NCI-H2107 (cell line): ENCODE measurements at places on chromosomes 1 and 21.

- no peak for DNase-seq
These were observed 60.6 kb downstream of the AK4 start for GRCh38 chr1:65208563-65208973.

- no peak for DNase-seq
These were observed 28.1 kb downstream of the TSHB start for GRCh38 chr1:115057661-115058254.

DNA sequence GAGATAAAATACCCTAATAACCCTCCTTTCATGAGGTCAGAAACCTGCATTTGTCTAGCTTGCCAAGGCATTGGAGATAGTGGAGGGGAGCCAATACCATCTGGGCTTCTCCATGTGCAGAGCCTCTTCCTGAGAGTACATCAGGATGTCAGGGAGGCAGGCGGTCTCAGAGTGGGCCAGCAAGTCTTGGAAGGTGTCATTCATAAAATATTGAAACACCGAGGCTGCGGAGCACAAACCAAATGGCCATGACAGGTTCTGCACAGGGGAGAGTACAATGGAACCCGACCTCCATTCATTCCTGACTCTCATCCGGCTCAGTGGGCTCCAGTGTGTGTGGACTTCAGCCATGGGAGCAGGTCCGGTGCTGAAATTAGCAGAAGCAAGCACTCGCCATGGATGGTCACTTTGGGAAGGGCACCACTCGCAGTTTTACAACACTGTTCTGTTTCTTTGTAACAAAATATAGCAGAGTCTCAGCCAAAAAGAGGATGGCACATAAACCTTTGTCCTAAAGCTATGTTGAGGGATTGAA is 446.6 kb downstream of the SIPA1L2 start:
- no peak for DNase-seq

DNA sequence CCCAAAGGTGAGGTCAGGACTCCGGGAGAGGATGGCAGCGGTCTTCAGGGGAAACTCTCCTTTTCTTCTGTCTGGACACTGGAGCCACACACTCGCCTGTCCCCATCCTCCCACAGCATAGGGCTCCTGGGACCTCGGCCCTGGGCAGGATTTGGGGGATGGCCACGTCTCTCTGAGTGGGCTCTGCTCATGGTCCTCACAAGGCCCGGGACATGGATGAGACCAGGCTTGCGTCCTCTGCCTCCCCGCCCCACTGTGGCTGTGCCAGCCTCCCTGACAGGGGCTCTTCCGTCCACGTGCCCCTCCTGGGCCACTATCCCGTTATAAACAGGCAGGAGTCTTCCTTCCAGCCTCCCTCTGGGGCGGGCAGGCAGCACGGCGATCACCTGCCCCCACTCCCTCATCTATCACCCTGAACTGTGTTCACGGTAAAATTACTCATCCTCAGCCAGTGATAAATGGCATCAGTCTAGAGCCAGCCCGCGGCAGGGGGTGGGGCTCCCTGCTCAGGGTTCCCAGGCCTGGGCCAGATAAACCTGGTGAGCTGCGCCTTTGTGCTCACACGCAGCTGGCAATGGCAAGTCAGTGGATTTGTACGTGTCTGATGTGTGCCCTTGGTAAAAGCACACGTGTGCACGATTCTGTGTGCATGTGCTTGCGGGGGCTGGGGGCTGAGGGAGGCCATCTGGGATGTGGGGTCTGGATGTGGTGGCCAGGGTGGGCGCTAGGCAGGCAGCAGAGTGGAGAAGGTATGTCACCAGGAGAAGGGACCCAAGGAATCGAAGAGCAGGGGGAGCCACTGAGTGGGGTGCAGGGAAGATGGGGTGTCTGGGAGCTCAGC is 12.6 kb upstream of the SAMD11 start:
- DNase-seq = no peak

DNA sequence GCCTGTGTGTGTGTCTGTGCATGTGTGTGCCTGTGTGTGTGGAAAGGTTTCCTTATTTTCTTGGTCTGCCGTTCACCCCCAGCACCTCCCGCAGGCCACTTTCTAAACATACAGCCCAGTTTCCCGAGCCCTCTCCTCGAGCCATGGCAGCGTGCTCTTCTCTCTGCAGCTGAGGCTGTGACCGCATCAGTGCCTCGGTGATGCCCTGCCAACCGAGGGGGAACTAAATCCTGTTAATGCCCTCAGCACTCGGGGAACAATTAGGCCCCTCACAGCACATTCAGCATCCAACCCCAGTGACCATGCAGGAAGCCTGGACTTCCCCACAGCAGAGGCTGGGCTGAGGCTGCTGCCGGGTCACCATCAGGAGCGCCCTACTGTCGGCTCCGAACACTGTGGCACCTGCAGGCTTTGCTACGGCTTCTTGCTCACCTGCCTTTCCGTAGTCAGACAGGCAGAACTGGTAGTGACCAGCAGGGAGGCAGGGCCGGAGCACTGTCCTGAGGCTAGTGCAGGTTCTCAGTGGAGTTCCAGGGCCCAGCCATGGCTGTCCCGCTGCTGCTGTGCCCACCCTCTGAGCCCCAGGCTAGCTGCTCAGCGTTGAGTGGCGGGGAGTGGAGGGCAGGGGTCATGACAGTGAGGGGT is 8.1 kb downstream of the GPR137B start:
- DNase-seq = no peak

GRCh38 chr1:6425658-6426057 is 1.1 kb downstream of the ESPN start:
- DNase-seq = no peak

DNA sequence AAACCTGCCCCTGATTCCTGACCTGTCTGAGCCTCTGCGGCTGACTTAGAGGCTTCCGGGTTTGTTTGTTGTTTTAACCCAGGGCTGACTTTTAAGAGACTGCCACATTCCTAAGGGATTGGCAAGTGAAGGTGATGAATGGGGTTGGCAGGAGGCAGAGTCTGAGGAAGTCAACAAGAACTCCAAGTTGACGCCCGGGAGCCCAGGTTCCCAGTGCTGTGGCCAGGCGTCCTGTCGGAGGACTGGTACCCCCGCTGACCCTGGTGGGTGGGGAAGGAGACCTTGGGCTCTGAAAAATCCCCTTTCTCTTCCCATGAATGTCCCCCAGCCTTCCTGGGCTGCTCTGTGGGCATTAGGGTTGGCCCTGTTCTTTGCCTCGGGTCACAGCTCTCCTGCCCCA is 19.7 kb upstream of the EPS8L3 start:
- DNase-seq = no peak

DNA sequence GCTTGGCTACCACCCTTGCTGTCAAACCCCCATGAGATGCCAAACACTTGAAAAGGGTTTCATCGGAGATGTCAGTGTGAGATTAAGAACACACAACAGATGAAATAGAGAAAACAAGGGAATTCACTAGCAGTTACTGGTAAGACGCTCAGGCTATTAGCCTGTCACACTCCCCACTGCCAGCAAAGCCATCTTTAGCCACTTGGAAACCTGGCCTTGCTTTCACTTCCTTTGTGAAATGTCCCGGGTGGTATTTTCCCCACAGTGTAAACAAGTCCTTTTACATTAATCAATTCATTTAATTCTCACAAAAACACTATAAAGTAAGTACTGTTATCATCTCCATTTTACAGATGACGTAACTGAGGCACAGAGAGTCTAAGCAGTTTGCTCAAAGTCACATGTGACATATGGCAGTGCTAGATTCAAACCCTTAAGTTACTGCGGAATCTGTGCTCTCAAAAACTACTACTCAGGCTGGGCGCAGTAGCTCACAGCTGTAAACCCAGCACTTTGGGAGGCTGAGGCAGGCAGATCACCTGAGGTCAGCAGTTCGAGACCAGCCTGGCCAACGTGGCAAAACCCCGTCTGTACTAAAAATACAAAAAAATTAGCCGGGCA is 32.7 kb upstream of the KHDRBS1 start:
- no peak for DNase-seq

DNA sequence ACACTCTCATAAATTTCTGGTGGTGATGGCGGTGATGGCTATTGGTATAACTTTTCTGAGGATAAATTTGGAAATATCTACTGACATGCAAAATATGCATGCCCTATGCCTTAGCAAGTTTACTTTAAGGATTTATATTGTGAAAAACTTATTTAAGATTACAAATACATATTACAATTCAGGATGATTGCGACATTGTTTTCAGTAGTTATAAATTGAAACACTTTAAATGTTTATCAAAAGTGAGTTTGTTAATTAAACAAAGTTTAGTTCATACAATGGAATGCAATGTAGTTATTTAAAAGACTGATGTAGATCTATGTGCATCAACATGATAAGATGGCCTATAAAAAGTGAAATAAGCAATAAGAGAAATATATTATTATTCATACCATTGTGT is 331.3 kb upstream of the NR5A2 start:
- no peak for DNase-seq

DNA sequence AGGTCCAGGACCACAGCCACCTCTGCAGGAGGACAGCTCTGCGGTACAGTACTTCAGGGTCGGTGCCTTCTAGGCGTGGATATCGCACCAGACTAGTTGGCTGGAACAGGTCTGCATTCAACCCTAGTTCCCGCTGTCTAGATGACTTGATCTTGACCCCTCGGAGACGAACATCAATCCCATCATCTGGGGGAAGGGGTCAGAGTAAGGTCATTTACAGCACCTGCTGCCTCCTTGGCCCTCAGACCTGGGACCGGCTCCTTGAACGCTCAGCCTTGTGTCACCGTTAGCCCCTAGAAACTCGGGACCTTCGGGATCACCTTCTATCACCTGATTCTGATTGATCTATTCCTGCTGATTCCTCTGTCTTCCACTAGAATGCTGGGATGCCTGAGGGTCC is 2.6 kb downstream of the HECTD3 start:
- no peak for DNase-seq

- DNase-seq = no peak
These were observed 2.1 kb upstream of the EDN2 start for GRCh38 chr1:41486371-41487125.

DNA sequence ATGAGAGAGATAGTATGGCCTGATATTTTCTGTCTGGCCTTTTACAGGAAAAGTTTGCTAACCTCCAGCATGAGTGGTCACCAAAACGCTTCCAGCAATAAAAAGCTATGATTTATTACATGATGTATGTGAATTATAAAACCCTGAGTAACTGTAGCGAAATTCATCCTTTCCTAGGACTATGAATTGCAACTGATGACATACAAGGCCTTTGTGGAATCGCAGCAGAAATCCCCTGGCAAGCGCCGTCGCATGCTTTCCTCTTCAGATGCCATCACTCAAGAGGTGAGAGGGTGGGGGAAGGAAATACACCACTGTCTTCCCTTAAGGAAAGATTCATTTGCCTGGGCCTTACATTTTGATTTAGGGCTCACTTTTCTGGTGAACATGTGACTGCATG is 117.9 kb downstream of the MACF1 start:
- DNase-seq = no peak

GRCh38 chr1:48947761-48948537 is 171.3 kb upstream of the BEND5 start:
- no peak for DNase-seq
